Liver (tissue), 10 donors: ENCODE measurements at places on chromosomes 1 and 21.

- no peak for DNase-seq
Measured at GRCh38 chr1:243851257-243851756, 1.3 kb upstream of the AKT3 start.

DNA sequence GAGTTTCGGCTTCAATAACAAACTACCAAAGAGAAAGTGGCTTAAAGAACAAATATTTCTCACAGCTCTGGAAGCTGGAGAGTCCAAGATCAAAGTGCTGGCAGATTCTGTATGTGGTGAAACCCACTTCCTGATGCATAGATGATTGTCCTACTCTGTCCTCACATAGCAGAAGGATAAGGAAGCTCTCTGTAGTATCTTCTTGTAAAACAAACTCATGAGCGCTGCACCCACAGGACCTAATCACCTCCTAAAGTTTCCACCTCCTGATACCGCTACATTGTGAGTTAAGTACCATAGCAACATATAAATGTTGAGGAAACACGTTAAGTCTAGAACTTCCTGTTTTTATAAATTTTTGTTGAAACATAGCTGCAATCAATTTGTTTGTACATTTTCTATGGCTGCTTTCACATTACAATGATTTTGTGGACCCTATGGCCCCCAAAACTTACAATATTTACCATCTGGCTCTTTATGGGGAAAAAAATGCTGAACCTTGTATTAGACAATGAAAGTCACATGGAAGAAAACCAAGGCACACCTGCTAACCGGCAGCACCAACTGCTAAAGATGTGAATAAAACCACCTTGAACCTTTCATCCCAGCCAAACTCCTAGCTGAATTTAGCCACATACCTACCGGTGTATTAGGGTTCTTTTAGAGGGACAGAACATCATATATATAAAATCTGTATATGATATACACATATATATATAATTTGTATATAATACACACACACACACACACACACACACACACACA, 1423.4 kb downstream of the NCAM2 start:
- no peak for DNase-seq

DNA sequence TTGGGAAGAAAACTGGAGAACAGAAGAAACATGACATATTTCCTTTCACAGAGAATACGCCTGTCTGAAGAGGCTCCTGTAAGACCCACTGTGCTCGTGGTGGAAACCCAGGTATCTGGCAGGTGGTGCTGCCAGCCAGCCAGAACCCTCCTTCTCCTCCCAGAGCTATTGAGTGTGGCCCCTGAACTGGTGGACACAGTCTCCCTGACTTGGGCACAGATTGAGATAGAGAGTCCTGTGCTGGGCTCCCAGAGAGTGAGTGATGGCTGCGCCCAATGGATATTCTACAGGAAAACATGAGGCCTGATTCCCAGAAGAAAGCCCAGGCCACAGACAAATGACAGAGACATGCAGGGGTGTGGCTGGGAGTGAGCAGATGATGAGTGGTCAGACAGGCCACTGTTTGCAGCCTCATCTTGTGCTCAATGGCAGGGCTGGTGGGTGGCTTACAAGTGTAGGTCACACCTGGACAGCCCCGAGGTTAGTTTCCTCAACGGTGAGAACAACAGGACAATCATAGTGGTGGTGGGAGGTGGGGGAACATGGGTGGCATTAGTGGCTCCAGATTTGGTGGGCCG, 127.9 kb downstream of the PTPRU start:
- DNase-seq, result no peak

DNA sequence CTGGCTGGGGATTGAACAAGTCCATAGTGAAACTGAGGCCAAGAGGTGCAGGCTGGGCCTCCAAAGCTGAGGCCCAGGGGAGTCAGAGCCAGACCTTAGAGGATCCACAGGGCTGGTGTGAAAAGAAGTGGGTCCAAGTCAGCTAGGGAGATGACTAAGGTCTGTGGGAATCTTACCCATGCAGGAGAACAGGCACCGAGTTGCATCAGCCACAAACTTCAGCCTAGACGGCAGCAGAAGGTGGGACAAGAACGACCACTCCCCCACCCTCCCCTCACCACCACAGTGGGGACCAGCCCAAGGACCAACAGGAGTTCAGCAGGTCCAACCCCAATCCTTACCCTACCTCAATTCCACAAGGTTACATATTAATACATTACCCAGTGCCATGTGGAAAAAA, 282.3 kb downstream of the TTLL7 start:
- DNase-seq, result no peak

DNA sequence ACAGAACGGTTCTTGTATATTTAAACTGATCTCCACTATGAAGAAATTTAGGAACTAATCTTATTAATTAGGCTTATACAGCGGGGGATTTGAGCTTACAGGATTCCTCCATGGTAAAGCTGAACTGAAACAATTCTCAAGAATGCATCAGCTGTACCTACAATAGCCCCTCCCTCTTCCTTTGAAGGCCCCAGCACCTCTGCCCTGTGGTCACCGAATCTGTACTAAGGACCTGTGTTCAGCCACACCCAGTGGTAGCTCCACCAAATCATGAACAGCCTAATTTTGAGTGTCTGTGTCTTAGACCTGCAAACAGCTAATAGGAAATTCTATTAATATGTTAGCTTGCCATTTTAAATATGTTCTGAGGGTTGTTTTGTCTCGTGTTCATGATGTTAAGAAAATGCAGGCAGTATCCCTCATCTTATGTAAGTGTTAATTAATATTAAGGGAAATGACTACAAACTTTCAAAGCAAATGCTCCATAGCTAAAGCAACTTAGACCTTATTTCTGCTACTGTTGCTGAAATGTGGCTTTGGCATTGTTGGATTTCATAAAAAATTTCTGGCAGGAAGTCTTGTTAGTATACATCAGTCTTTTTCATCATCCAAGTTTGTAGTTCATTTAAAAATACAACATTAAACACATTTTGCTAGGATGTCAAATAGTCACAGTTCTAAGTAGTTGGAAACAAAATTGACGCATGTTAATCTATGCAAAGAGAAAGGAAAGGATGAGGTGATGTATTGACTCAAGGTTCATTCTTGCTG, 147.2 kb downstream of the NR5A2 start:
- DNase-seq, result no peak
